Left renal cortex interstitium (tissue), 4 donors: ENCODE measurements at places on chromosomes 3 and 15.

- no peak for DNase-seq
Measured at GRCh38 chr3:14459384-14459783, 57.0 kb downstream of the SLC6A6 start.

DNA sequence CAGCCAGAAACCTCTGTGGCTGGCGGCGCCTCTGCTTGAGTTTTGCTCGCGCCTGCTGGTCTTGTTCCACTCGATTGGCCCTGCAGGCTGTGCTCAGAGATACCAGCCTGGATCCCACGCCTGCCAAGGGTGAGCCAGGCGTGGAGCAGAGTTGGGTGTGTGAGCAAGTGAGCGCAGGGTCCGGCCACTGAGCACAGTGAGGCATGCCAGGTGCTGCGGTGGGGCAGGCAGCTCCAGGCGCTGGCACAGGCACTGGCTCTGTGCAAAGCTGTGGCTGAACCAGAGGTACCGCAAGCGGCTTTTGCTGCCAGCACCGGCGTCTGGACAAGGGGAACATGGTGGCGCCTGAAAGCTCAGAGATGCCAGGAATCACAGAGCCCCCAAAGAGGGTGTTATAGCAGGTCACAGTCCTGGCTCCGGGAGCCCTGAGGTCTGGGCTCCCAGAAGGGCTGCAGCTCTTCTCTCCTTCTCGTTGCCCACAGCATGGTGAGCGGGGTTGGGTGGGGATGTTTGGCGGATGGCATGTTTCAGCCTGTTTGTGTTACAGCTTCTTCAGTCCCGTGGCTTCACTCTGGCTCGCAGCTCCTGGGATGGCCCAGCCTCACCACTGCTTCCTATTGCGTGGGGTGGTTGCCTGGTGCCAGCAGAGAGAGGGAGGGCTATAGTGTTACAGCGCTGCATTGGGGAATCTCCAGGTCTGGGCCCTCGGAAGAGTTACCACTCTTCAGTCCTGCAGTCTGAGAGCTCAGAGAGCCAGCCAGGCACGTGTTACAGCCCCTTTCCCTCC lies 73.9 kb downstream of the NR1D2 start:
- DNase-seq: no peak

DNA sequence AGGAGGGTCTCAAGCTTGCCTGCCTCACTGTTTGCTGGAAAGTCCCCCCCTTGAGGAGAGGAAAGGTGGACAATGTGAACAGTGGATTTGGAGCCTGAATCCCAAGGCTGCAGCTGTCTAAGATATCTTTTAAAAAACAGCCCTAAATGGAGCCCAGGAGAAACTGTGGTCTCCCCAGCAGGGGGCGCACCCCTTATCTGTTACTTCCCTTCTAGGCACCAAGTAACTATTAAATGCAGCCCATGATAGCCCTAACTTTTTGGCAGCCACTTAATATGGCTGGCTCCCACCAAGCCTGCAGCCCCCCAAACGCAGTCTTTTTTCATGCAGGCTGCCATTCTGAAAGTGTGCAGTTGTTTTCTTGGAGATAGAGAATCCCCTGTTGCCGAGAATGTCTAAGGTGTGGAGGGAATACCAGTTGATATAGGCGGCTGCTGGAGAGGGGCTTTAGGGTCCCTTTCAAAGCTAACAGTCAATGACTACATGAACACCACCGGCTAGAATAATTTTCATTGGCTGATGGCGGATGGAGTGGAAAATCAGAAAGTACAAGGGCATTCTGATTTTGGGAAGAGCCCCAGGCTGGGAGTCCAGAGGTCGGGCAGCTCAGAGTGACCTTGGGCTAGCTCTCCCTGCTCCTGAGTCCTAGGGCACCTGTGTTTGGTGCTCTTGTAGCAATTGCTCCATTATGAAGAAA lies 1.3 kb downstream of the RHCG start:
- no peak for DNase-seq

GRCh38 chr15:27222479-27222878 lies 251.5 kb downstream of the GABRG3 start:
- no peak for DNase-seq

DNA sequence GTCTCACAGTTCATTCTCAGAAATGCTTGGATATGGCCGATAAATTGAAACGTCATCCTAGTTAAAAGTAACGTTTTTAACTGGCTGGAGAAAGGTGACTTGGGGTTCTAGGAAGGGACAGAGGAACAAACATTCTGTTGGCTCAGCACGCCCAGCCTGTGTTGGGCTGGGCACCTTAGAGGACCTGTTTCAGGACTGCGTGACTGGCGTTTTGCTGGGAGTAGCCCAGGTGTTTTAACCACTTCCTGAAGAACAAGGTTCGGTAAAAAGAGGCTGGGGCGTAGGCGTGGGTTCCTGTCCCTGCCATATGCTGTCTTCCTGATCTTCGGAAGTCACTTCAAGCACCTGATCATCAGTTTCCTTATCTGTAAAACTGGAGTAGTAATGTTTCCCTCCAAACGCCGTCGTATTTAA lies 1.1 kb upstream of the TLNRD1 start:
- no peak for DNase-seq

GRCh38 chr3:87503900-87504498 lies 227.6 kb upstream of the POU1F1 start:
- DNase-seq: peak; percentile 21

- DNase-seq: no peak
Measured at GRCh38 chr3:100606894-100607512, 2.4 kb upstream of the ADGRG7 start.

DNA sequence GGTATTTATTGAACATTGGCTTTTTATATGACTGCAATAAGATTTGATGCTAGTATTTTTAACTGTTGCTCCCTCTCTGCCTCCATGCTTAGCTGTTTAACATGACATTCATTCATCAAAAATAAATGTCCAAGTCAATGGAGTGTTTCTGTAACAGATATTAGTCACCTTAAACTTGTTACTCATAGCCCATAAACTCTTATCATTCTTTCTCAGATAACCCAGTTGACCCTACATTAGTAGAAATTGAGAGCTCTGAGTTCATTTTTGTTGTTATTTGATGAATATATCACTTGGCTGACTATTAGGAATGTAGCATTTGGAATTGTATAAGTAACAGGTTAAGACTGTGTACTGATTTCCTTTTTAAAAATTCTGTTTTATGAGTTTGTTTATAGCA lies 201.1 kb downstream of the UBE2E2 start:
- no peak for DNase-seq

DNA sequence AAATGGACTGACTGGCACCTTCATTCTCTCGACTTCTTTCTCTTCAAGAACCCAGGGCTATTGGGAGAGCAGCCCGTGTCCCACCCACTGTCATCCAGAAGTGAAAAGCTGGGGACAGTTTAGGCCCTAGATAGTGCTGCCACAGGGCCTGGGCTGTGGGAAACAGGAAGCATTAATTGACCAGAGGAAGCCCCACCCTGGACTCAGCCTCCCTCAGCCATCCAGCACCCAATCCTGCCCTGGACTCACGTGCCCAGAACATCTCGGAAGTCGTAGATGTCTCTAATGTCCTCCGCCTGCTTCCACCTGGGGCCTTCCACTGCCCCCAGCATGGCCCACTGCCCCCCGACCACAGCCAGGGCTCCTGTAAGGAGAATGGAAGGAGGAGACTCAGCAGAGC lies 2.3 kb downstream of the CAMK1 start:
- DNase-seq: no peak

- DNase-seq: no peak
Measured at GRCh38 chr3:9013782-9014563, 50.7 kb upstream of the RAD18 start.

DNA sequence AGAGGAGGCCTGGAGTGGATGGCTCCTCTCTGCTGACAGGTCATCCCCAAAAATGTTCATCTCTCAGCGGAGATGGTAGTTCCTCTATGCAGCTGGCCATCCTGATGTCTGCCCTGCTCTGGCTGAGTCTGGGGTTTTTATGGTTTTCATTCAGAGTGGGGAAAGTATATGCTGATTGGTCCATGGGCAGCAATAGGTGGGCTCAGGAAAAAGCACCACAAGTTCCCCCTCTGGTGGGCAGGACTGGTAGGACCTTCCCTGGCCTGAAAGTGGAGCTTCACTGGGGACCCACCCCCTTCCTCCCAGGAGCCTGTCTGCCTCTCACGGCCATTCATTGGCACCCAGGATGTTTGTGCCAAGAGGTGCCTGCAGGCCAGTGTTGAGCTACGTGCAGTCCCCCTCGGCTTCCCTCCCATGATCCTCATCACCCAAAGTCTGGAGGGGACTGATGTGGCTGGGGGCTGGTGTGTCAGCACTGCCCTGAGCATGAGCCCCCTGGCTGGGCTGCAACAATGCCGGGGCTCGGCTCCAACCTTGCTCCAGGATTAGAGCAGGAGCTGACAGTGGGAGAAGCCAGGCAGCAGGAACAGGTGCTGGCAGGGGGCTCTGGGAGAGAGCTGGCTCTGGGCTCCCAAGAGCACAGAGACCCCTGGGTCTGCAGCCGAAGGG lies 13.1 kb upstream of the BLOC1S6 start:
- DNase-seq: no peak

GRCh38 chr15:27091270-27091940 lies 120.4 kb downstream of the GABRG3 start:
- no peak for DNase-seq

DNA sequence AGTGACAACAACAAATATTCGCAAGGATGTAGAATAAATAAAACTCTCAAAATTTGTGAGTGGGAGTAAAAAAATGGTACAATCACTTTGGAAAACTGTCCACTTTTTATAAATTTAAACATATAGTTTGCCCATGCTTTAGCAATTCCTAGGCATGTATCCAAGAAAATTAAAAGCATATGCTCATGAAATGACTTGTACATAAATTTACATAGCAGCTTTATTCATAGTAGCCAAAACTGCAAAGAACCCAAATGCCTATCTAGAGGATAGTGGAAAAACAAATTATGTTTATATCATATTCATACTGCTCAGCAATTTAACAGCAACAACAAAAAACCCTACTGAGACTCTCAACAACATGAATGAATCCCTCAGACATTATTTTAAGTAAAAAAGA lies 363.6 kb upstream of the CCDC54 start:
- no peak for DNase-seq

DNA sequence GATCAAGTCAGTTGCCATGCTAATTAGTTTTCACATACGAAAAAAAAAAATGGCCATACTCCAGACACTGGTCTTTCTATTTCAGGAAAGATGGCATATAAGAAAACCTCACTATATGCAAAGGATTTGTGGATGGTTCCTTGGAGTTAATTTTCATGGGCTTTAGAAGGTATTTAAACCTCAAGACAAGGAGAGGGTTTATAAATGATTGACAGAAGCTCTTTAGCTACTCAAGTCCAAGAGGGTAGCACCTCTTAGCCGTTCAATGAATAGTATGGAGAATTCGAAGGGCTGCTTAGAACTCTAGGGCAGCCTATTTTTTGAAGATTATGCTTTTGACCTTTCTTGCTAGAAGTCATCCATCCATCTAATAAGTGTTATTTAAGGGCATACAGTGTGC lies 41.7 kb downstream of the RBMS3 start:
- no peak for DNase-seq

DNA sequence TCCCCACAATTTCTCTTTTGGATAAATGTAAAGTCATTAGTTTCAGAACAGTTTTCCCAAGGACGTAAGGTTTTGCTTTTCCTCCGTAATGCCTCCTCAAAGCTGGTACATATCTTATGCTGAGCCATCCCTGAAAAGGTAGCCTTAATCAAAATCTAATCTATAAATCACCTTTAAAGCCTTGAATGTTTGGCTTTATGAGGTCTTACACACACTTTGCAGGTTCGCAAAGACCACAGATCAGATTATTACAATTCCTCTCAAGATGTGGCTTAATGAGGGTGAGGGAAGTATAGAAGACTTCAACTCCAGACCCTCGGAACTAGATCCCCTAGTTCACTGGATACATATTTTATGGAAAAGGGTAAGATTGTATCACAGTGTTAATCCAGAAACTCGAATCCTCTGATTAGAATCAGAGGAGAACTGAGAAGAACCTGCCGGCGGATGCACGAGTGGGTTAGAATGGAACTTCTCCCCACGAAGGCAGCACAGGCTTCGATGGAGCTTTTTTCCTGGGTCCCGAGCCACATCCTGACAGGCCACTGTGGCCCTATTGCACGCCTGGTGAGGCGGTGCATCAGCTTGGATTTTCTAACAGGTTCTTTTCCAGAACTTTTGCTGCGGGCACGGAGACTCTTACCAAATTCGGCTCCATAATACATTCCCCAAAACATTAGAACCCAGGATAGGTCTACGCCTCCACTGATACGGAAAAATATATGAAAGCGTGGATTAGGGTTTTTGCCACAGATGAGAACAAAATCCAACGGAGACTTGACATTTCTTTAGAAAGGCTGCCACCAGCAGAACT lies 1.2 kb downstream of the CTXND1 start:
- no peak for DNase-seq

DNA sequence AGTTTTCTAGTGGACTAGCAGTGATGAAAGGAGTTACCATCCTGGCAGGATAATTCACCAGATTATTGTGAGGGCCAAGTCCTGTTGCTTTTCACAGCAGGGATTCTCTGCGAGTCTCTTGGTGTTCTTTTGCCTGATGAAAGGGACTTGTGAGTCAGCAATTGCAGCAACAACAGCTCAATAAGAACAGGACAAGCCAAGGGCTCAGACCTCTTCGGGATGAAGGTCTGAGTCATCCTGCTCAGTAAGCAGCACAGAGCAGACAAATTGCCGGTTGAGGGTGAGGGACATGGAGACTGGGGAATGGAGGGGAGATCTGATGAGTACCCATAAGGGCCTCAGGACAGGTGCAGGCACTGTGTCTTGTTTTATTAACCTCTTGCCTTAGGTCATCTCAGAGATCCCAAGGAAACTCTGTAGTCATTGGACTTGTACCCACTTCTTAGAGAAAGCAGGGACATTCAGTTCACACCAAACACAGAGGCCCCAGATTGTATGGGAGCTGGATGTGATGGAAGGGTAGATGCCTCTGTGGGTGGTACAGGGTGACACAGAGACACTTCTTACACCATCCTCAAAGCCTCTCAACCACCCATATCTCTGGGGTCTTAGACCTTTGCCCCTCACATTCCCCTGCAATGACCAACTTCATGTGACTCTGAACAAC lies 173.8 kb upstream of the TLE3 start:
- DNase-seq: no peak

GRCh38 chr3:123084192-123084591 lies 17.4 kb downstream of the PDIA5 start:
- DNase-seq: no peak

DNA sequence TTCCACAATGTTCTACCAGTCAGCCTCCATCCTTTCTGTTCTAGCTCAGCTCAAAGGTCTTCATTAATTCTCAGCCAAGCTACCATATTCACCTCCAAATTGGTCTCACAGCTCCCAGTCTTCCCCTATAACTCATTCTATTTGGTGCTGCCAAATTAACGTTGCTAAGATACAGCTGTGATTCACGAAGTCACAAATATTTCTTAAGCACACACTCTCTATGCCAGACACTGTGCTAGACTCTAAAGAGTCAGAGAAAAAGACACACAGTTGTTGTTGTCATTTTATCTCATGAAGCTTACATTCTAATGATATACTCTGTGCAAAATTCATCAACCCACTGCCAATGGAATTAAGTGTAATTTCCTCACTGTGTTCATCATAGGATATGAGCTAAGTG lies 102.8 kb downstream of the FRMD5 start:
- DNase-seq: no peak

GRCh38 chr3:154427685-154428285 lies 2.2 kb downstream of the GPR149 start:
- DNase-seq: no peak
